ENCODE measurements at places on chromosomes 5 and 9.

DNA sequence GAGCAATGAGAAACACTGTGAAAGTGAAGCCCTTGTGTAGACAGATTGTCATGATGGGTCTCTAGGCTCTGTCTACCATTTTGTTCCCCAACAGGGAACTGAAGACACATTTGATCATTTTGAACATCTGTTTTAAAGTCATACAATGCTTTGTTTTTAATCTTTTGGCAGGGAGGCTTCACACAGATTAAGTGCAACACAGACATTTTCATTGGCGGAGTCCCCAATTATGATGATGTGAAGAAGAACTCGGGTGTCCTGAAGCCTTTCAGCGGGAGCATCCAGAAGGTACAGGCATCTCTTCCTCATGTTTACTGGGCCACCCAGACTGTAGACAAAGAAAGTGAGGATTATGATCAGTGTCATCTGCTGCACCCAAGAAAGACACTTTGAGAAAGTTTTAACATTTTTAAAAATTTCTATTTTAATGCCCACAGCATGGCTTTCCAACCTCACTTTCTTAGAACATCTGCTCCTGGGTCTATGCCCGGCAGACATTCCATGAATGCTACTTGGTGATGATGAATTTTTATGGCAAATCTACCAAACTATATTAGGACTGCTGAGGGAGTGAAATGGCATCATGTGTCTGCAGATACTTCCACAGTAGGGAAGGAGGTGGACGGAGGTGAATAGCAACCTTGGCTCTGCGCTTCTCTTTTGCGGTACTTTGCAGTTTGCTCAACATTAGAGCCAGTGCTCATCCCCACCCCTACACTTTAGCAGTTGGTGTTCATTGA, 121.3 kb downstream of the LIFR start:
- no peak for DNase-seq

DNA sequence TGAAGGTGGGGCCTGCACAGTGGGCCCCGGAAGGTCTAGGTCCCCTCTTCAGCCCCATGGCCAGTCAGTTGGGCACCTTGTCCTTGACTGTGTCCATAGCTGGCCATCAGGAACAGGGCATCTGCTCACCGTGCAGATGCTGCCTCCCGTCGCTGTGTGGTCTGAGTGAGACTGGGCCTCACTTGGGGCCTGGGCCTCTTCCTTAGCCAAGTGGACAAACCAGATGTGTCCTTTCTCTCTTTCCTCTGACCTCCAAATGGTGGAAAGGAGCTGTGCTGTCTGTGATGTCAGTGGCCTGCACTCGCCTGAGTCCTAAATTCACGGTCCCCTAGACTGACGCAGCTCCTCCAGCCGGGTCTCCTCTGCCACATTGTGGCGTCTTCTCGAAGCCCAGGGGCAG, 114.5 kb downstream of the COL5A1 start:
- DNase-seq: no peak

- DNase-seq: no peak
These were observed 85.8 kb downstream of the TAF11L14 start for GRCh38 chr5:17720071-17720470.

- no peak for DNase-seq
These were observed 7.6 kb downstream of the FYB1 start for GRCh38 chr5:39211773-39212172.

GRCh38 chr5:62465985-62466925, 53.7 kb downstream of the IPO11 start:
- no peak for DNase-seq

DNA sequence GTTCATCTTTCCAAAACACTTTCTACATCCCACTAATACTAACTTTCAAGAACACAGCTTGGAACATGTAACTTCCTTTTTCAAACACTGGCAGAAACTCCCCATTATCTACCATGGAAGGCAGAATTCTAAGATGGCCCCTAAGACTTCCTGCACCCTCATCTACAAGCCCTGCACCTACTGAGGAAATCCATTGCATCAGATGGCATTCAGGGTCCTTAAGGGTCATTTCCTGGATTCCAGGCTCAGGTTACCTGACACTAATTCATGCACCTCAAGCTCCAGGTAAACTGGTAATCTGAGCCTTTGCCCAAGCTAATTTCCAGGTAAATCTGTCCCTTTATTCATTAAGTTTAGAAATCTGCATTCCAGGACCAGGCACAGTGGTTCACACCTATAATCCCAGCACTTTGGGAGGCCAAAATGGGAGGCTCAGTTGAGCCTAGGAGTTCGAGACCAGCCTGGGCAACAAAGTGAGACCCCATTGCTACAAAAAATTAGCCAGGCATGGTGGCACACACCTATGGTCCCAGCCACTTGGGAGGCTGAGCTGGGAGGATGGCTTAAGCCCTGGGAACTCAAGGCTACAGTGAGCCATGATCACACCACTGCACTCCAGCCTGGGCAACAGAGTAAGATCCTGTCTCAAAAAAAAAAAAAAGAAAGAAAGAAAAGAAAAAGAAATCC, 91.6 kb downstream of the NFIB start:
- DNase-seq: no peak

DNA sequence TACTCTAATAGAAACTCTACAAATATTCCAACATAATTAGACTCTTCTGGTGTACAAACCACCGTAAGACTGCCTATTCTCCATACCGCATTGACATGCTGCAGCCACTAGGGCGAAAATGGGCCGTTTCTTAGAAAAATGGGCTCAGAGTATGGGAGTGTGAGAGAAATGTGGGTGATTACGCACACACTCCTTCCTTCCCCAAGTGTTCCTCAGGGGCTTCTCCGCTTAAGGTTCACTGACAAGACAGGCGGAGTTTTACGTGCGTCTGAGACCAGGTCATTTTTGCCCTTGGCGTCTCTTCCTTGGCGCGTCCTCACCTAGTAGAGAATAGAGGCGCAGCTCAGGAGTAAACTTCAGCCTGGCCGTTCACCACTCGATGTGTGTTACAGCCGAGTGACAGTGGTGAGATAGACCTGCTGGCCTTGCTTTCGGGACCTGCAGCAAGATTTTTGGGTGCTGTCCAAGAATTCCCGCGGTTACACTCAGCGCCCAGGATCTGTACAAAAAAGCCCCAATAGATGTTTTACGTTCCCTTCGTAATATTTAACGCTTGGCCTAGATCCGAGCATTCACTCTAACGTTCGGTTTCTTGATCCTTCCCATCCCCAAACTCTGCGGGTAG, 1.8 kb upstream of the NTRK2 start:
- peak; percentile 46 for DNase-seq

GRCh38 chr9:114375386-114376175, 12.2 kb downstream of the AKNA start:
- DNase-seq: no peak

DNA sequence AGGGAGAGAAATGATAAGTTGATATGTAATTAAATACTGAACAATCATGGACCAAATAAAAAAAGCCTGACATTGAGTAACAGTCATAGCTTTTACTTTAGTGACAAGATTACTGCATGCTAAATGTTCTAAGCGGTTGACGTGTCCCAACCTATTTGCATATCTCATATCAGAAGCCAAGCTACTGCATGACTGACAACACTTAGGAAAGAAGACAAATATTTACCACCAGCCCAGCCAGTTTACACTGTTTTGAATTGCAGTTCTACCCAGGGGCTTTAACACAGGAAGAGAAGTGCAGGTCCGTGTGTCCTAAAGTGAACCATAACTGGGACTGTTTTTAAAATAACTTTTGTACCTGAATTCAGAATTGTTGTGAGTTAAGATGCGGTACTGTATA, 219.9 kb downstream of the PRDM9 start:
- DNase-seq: peak; percentile 98

DNA sequence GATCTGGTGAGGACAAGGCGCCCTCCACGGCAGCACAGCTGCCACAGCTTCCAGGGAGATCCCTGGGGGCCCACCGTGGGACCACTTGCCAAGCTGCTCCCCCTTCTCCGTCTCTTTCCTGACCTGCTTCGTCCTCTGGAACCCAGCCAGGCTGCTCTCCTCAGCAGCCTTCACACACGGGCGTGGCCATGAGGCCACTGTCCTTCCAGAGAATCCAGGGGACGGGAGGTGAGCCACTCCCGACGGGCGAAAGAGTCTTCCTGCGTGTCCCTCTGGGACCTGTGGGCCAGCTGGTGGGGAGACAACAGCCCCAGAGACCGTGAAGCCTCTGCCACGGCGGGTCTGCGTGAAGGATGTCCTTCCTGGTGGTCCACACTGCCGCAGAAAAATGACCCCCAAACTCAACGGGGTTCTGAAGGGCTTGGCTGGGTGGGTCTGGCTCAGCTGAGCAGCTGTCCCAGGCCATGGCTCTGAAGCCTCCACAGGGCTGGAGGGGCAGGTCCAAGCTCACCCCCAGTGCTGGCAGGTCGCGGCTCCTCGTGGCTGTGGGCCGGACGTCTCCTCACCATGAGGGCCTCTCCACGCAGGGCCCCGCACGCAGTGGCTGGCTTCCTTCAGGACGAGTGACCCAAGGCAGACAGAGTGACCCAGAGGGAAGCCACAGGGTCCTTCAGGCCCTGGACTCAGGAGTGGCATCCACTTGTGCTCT, 47.4 kb upstream of the NKD2 start:
- DNase-seq: no peak

- no peak for DNase-seq
These were observed 2369.4 kb upstream of the ACO1 start for GRCh38 chr9:30015073-30015472.

DNA sequence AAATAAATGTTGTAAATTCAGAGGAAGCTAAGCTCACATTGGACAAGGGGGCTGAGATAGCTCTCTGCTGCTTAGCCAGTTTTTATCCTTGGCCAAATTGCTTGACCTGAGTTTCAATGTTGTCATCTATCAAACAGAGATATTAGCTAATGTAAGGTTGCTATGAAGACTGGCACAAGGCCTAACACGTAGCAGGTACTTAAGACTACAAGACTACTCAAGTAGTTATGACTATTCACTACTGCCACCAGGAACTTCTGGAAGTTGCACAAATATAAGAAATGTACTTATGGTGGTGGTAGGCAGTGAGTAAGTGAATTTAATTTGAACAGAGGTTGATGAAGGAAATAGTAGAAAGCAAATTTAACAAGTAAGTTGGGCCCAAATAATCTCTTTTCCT, 17.4 kb upstream of the FYB1 start:
- no peak for DNase-seq

DNA sequence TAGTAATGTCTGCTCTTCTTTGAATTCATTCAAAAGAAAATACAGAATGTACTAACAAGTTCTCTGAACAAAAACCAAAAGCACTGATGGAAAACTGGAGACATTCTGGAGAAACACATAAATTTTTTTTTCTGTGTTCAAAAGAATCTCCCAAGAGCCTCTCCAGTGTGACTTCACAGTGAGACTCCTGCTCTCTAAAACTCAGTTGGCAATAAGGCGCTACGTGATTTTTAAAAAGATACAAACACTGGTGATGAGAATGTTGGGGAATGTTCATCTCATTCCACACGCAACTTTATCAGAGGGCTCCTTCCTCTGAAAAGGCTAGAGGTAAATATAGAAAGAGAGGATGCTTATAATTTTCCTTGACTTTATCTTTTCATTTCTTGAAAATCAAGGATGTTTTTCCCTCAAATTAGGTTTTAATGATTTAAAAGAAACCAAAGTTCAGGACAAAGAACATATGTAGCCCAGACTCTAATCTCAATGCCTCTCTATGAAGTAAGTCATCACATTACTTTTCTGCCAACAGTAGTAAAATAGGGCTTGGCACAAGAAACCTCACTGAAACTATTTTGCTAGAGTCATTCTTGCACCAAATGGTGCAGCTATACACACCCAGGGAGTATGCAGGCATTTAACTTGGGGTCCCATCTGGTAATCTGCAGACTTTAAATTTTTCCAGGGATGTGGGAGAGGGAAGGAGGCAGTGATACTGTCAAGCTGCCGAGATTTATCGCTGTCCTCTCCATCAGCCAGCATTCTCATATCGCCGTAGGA, 12.9 kb upstream of the AOPEP start:
- DNase-seq: no peak

- no peak for DNase-seq
These were observed 5.5 kb downstream of the F2RL2 start for GRCh38 chr5:76617675-76618074.

DNA sequence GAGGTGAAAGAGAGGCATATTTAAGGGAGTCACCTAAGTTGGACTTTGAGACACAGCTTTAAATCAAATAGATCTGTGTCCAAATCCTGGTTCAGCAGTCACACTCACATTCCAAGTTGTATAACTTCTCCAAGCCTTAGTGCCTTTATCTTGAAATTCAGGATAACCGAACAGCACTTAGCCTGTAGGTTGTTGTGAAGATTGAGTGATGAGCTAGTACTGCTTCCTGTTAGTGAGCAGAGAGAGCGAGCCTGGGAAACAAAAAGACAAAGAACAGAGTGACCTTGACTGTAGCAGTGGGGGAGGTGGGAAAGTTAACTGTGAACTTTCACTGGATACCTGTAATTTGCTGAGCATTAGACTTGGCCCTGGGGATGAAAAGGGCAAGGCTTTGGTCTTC, 22.4 kb downstream of the MAML1 start:
- no peak for DNase-seq

Measured in NCI-H748 treated with DMSO at 0.1 percent for 48 hours (cell line).